ENCODE measurements at places on chromosomes 7 and 10. TPM values are rescaled to one million over a fixed set of nuclear protein-coding genes. Genes with fewer than 3 reads are reported as not detected.

GRCh38 chr7:140672382-140673062 is at the start of gene ADCK2:
TSS of gene ADCK2 (plus strand) at chr7:140672945. CDS start at chr7:140673331, 386 bp downstream.
- DNase-seq = peak; percentile 51

DNA sequence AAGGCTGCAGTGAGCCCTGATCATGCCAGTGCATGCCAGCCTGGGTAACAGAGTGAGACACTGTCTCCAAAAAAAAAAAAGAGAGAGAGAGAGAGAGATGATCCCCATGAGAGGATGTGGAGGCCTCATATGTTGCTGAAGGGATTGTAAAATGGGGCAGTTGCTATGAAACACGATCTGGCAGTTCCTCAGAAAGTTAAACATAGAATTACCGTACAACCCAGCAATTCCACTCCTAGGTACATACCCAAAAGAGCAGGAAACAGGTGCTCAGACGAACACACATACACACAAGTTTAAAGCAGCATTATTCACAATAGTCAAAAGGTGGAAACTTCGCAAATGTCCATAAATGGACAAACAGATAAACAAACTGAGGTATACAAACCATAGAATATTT is 27.4 kb upstream of the CYTH3 start:
- no peak for DNase-seq

DNA sequence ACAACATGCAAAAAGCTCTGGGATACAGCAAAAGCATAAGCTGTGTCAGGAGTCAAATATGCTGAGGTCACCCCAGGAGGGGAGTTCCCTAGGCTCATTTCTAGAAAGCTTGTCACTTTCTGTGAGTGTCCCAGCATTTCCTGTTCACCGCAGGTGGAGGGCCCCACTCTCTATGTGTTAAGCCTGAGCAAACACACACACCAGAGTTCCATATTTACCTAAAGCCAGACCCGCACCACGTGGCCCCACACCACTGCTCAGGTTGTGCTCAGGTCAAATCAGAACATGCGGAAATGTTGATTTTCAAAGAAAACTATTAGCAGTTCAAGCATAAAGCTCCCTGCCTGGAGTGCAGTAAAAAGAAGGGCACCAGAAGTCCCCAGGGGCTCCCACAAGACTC is 259.6 kb upstream of the PPP2R2D start:
- no peak for DNase-seq

DNA sequence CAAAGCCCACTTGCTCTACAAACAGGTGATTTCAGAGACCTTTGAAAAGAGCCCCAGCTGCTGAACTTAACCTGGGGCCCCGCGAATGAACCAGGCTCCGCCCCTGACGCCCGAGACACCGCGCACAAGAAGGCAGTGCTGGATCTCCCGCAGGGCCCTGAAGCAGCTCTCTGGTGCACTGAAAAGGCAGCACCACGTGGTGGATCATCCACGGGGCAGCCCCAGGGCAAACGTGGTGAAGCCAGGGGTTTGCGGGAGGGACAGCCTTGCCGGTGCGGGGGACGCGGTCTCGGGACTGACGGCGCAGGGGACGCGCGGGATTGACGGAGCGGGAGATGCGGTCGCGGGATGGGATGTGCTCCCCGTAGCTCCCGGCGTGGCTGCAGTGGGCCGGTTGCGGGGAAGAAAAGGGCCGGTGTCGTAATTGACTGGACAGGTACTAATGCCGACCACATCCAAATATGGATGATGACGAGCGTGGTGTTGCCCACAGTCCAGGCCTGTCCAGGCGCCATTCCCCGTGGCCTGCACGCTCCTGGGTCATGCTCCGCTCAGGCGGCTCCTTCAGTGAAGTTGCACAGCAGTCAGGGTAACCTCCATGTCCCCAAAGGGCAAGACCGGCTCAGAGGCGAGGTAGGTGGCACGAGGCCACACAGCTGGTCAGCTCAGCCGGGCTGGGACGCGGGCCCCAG is 421.1 kb downstream of the DNAJB6 start:
- DNase-seq = no peak

GRCh38 chr10:44186821-44187220 is 198.1 kb downstream of the CXCL12 start:
- no peak for DNase-seq

GRCh38 chr10:61950449-61951143 is 49.1 kb downstream of the ARID5B start:
- DNase-seq = no peak

GRCh38 chr7:31027161-31027965 is 24.7 kb upstream of the ADCYAP1R1 start:
- DNase-seq = no peak

DNA sequence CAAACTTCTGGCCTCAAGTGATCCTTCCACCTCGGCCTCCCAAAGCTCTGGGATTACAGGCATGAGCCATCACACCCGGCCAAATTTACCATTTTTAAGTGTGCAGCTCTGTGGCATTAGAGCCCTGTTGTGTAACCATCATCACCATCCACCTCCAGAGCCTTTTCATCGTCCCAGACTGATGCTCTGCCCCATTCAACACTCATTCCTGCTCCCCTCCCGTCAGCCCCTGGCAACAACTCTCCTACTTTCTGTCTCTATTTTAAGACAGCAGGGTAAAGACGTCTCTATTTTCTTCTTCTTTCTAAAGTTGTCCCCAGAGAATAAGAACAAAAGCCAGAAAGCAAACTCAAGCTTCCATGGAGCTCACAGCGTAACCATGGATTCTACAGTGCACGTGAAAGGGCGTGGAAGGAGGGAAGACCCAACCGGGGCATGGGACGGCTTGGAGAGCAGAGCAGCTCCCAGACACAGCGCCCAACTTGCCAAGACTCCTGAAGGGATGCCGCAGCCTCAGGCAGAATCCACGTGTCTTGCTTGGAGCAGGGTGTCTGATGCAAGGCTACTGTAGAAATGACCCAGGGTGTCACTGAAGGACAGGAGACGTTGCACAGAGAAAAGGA is 42.7 kb upstream of the PITRM1 start:
- DNase-seq = no peak

GRCh38 chr10:75682649-75683557 is 251.5 kb downstream of the LRMDA start:
- DNase-seq = no peak

- no peak for DNase-seq
Measured at GRCh38 chr7:95052566-95053094, 145.2 kb downstream of the PPP1R9A start.

DNA sequence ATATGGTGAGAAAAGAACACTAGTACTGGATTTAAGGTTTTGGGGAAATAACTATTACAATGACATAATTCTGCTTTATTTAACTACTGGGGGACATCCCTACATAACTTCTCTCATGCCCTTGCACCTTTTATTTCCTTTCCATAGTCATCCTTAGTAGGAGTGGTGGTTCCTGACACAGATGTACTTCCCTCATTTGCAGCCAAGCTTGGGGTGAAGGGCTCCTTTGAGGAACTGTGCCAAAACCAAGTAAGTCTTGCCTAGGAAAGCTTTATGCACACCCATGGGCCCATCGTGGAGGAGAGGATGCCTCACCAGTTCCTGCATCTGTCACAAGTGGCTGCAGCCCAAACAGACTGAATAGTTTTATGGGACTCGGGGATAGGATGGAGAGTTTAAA is 20.6 kb downstream of the ZDHHC6 start:
- no peak for DNase-seq

DRGX gene
- not detected for total RNA-seq

SLC26A5 gene
- total RNA-seq = not detected

PRR15 gene
- 15.9 TPM for total RNA-seq

CPVL gene
- 42.0 TPM for total RNA-seq

BPGM gene
- 5.9 TPM for total RNA-seq
